ENCODE measurements at places on chromosomes 11 and 22.

DNA sequence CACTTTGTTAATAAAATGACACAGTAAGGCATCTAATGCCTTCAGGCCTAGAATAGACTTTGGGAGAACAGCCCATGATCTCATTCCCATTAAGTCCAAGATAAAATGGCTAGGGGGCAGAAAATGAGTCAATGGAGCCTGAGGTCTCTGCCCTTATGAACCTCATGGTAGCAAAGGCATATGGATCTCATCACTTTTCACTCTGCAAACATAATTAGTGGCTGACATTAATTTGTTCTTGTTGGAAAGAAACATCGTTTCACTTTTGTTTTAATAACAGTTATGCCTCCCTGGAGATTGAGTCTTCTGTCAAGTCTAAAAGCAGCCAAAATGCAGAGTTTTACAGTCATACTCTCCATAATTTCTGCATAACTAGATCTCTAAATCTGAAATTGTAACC, 111.8 kb upstream of the API5 start:
- DNase-seq, result no peak

- DNase-seq, result no peak
These were observed 358.4 kb downstream of the BUD13 start for GRCh38 chr11:116414357-116414880.

GRCh38 chr11:35850191-35850590, 93.7 kb upstream of the LDLRAD3 start:
- no peak for DNase-seq

- no peak for DNase-seq
These were observed 2.8 kb upstream of the TRIM3 start for GRCh38 chr11:6476571-6476970.

- no peak for DNase-seq
These were observed 15.8 kb upstream of the IGSF22 start for GRCh38 chr11:18741783-18742182.

All from neural progenitor cell (in vitro differentiated cells).